A172 (cell line): ENCODE measurements at places on chromosomes 2 and 18.

GRCh38 chr2:33909945-33910695 lies 311.0 kb upstream of the FAM98A start:
- no peak for DNase-seq

DNA sequence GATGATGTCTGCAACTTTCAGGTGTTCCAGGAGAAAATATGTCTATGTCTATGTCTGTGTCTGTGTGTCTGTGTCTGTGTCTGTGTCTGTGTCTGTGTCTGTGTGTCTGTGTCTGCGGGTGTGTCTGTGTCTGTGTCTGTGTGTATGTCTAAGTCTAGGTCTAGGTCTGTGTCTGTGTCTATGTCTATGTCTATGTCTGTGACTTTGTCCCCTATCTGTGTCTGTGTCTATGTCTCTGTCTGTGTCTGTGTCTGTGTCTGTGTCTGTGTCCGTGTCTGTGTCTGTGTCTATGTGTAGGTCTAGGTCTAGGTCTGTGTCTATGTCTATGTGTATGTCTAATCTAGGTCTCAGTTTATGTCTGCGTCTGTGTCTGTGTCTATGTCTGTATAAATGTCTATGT lies 10.5 kb downstream of the IL1R2 start:
- DNase-seq: no peak

DNA sequence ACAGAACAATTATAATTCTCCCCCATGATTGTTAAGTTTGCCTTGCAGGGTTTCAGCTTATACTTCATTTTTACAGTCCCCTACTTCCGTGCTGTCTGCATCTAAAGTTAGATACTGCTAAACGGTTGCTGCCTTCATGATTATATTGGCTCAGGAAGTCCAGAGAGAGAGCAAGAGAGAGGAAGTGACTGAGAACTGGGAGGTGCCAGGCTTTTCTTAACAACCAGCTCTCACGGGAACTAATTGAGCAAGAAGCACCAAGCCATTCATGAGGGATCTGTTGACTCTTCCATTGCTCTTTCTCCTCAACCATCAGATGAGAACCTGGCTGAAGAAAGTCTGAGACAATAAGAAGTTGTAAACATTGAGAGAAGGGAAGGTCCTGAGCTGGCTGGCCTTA lies 125.5 kb upstream of the SIX2 start:
- no peak for DNase-seq

GRCh38 chr2:240819858-240820606 lies at the start of gene KIF1A:
Gene KIF1A (minus strand): TSS chr2:240820219. CDS start chr2:240797752, 22,467 bp downstream.
- DNase-seq: no peak

DNA sequence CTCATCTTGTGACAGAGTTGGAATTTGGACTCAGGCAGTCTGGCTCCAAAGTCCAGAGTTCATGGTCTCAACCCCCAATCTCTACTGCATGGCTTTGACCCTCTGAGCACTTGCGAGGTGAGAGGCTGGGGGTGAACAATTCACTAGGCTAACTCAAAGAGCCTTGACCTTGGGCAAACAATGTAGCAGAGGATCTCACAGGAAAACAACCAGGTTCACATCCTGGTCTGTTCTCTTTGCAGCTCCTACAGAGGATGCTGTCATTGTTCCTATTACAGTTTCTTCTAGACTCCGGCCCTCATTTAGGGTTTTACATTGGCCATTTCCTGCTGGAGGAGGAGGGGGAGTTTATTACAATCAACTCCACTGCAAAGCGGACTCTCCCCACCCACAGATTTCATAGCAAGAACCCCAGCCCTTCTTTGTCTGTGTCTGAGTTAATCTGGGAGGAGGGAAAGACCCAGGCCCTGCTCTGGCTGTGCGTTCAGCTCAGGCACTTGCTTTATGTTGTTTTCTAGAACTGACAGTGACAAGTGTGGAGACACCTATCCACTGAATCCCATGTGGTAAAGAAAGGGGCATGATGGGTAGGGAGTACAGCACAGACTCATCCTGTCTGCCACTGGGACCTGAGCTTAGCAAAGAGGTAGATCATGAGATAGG lies 101.6 kb downstream of the LBH start:
- DNase-seq: no peak

GRCh38 chr2:100819370-100820272 lies at the start of gene NPAS2:
Gene NPAS2 (plus strand): TSS chr2:100820139. CDS start chr2:100904755, 84,616 bp downstream.
- no peak for DNase-seq

GRCh38 chr18:48740851-48741485 lies 202.1 kb downstream of the CTIF start:
- DNase-seq: no peak

DNA sequence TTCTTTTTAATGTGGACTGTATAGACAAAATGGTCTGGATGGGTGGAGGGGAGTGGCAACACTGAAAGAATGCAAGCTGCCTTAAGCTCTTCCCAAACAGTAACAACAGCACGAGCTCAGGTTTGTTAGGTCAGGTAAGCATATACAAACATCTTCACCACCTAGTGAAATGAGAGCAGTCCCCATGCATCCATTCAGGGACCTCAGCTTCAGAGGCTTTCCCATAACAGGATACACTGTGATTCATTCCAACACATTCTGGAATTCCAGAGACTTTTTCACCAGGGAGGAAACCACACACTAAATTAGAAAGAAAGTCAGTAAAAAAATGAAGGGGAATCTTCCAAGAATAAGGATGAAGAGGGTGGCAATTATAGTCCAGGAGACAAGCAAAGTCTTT lies 50.4 kb upstream of the BZW1 start:
- DNase-seq: peak; percentile 69

GRCh38 chr2:43185146-43185545 lies 41.3 kb downstream of the ZFP36L2 start:
- no peak for DNase-seq

DNA sequence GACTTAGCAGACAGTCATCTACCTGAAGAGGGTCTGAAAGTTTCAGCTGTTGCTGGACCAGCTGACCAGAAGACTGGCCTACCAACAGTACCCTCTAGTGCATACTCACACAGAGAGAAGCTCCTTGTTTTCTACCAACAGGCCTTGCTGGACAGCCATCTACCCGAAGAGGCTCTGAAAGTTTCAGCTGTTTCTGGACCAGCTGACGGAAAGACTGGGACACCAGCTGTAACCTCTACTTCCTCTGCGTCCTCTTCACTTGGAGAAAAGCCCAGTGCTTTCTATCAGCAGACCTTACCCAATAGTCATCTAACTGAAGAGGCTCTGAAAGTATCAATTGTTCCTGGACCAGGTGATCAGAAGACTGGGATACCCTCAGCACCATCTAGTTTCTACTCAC lies 63.2 kb downstream of the ALMS1 start:
- DNase-seq: no peak

- no peak for DNase-seq
Observed at GRCh38 chr18:2572892-2573291, 1.5 kb downstream of the NDC80 start.

DNA sequence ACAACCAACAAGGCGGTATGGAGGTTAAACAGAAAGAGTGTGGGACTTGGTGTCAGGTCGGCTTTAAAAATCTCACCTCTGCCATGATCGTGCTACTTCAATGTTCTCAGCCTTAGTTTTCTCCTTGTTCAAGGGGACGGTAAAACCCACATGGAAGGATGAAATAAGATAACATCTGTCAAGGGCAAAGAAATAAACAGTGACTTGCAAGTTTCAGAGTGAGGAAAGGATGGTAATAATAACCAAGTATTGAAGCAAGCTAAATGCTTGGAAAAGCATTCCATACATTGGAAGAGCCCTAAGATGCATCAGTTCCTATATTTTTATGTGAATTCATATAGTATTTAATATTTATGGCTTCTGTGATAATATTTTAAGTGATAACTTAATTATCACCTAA lies 29.8 kb upstream of the LMAN1 start:
- DNase-seq: no peak

DNA sequence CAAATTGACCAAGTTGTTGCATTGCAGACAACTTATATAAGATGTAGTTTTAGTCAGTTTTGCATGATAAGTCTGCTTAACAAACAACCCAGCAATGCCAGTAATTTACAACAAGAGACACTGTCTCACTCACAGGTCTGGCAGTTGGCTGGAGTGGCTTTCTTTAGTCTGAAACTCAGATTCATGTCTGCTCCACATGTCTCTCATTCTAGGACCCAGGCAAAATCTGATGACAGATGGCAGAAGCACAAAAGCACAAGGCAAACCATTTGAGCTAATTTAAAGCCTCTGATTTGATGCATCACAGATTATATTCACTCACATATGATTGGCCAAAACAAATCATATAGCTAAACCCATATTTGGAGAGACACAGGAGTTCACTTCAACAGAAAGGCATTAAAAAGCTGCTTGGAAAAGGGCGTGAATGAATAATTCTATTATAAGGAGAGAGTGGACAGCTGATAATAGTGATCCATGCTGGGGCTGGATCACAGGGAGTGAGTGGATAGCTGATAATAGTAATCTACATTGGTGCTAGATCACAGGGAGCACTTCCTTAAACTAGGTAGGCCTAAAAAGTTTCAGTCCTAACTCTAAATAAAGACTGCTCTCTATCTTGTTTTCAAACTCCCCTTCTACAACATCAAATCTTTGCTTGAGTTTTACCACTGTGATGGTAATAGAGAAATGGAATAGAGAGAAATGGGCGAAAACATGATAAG lies 593.2 kb upstream of the ZNF804A start:
- no peak for DNase-seq

GRCh38 chr18:48326901-48327675 lies 82.1 kb downstream of the ZBTB7C start:
- DNase-seq: peak; percentile 60

- DNase-seq: no peak
Observed at GRCh38 chr18:36536426-36536825, 238.9 kb downstream of the FHOD3 start.

DNA sequence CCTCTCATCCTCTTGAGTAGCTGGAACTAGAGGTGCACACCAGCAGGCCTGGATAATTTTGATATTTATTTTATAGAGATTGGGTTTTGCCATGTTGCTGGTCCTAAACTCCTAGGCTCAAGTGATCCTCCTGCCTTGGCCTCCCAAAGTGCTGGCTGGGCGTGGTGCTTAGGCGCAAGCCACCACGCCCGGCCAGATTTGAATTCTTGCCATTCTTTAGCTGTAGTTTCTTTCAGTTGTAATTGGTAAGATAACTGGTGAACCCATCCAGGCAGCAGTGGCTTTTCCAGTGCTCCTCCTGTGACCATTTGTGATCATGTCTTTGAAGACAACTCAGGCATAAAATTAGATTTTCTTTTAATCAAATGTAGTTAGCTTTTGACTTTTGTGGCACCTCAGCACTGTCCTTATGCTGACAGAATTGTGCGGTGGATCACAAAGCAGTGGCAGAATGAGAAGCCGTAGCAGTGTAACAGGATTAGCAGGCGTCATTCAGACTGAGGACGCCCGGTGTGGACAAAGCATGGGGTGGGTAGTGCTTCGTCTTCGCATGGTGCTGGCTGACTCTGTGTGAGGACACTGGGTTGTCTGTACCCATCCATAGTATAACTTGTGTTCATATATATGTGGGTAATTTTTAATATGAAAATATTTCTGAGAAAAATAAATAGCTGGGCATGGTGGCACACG lies 30.0 kb upstream of the TOGARAM2 start:
- no peak for DNase-seq

GRCh38 chr2:12469141-12469561 lies 247.6 kb upstream of the TRIB2 start:
- no peak for DNase-seq

- no peak for DNase-seq
Observed at GRCh38 chr2:128420131-128420530, 101.5 kb upstream of the HS6ST1 start.

DNA sequence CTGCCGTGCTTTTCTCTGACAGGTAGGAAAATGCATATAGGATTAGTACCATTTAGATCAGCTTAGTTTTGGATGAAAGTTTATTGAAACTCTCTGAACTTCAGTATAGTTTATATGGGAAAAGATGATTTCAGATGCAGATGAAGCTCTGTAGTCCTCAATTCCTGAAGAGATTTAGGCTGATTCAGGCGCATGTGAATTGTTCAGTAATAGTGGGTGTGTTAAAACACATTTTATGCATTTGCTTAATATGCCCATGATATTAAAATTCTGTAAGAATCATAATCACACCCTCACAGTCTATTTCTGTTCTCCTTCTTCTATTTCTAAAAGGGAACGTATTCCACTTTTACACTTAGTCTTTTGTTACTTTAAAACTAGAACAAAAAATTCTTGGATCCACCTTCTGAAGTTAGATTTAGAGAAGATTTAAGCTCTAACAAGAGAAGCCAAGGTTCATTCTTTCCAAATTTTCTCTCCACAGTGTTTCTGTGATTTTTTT lies 44.5 kb upstream of the FAM237A start:
- no peak for DNase-seq

GRCh38 chr2:98908931-98909316 lies 27.1 kb downstream of the CRACDL start:
- DNase-seq: peak; percentile 66

- DNase-seq: peak; percentile 79
Observed at GRCh38 chr18:31722369-31722957, 38.1 kb upstream of the B4GALT6 start.
